ENCODE measurements at places on chromosomes 12 and 14. TPM values are rescaled to one million over a fixed set of nuclear protein-coding genes. Genes with fewer than 3 reads are reported as not detected.

The PTPRQ gene
- total RNA-seq = 0.08 TPM

The POLR3B gene
- 9.6 TPM for total RNA-seq

The KRT2 gene
- total RNA-seq = not detected

The TBC1D30 gene
- total RNA-seq = 2.0 TPM

The LAG3 gene
- total RNA-seq = 1.0 TPM

The TSPAN9 gene
- total RNA-seq = 50.4 TPM

The HPD gene
- not detected for total RNA-seq

The SUDS3 gene
- 22.6 TPM for total RNA-seq

The OVCH1 gene
- total RNA-seq = 0.89 TPM

The CEP170B gene
- total RNA-seq = 39.6 TPM

The SLC25A21 gene
- total RNA-seq = 0.36 TPM

The CCNB1IP1 gene
- total RNA-seq = 34.7 TPM

The DACT1 gene
- total RNA-seq = 120 TPM

The CCDC175 gene
- total RNA-seq = not detected

The TAS2R46 gene
- 0.51 TPM for total RNA-seq

The RAPGEF3 gene
- 1.3 TPM for total RNA-seq

The TMEM179 gene
- total RNA-seq = 1.2 TPM

The RPL10L gene
- total RNA-seq = not detected

The PTPRO gene
- 3.9 TPM for total RNA-seq

The OTX2 gene
- not detected for total RNA-seq

The CLEC6A gene
- not detected for total RNA-seq

The BDKRB1 gene
- not detected for total RNA-seq

The GAS2L3 gene
- 6.3 TPM for total RNA-seq

The PTPRB gene
- 0.21 TPM for total RNA-seq

The AHNAK2 gene
- total RNA-seq = 271 TPM

The MUCL1 gene
- total RNA-seq = not detected

The BIN2 gene
- not detected for total RNA-seq

The GLT1D1 gene
- total RNA-seq = 0.22 TPM

The GARIN6 gene
- not detected for total RNA-seq

The CORO1C gene
- total RNA-seq = 325 TPM

The DAO gene
- total RNA-seq = not detected

The RALGAPA1 gene
- total RNA-seq = 32.6 TPM

The SDSL gene
- total RNA-seq = 9.4 TPM

The TAS2R42 gene
- not detected for total RNA-seq

The METTL1 gene
- total RNA-seq = 33.6 TPM

The PRPH gene
- not detected for total RNA-seq

The GALNT8 gene
- total RNA-seq = 1.4 TPM

The SOAT2 gene
- not detected for total RNA-seq

The IL23A gene
- total RNA-seq = not detected

The LMBR1L gene
- 47.3 TPM for total RNA-seq

The MYH7 gene
- not detected for total RNA-seq

The RNASE3 gene
- total RNA-seq = not detected

The KLRC2 gene
- total RNA-seq = not detected

The KIAA0586 gene
- total RNA-seq = 14.5 TPM

The CIDEB gene
- total RNA-seq = not detected

The ZNF641 gene
- 11.1 TPM for total RNA-seq

The VTI1B gene
- 108 TPM for total RNA-seq

The DIP2B gene
- total RNA-seq = 25.8 TPM

The MMAB gene
- 23.3 TPM for total RNA-seq

The TAS2R20 gene
- 0.82 TPM for total RNA-seq

Data from chondrocyte (in vitro differentiated cells).